ENCODE measurements at places on chromosomes 5 and 9.

- DNase-seq, result no peak
Measured at GRCh38 chr9:118736406-118736805, 632.8 kb downstream of the BRINP1 start.

GRCh38 chr5:57435701-57436134 is 46.9 kb downstream of the ACTBL2 start:
- DNase-seq, result no peak

- no peak for DNase-seq
Measured at GRCh38 chr5:17448877-17449276, 49.2 kb upstream of the TAF11L2 start.

DNA sequence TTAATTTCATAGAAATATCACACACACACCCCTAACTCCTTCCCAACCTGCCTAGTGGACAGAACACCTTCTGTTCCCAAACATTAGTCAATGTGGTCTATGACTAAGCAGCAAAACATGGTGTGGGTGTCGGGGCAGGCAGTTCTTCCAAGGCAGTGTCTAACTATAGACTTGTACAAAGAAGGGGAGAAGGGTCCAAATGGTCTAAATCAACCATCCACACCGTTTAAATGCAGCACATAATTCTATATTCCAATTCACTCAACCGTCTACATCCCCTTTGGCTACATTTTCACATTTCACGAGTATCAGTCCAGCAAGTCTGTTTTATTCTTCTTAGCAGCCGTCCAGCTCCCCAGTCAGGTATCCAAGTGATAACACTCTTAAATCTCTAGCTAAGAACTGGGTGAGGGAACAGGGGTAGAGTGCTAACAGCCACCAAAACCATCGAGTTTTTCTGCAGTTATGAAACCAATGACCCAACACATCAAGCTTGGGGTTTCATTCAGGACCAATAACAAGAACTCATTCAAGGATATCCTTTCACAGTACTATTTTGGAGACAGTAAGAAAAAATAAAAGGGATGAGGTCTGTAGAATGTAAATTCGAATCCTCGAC is 3.3 kb downstream of the ZNF608 start:
- no peak for DNase-seq

- DNase-seq, result no peak
Measured at GRCh38 chr5:81344736-81345135, 43.3 kb downstream of the ZCCHC9 start.

GRCh38 chr9:33469891-33470290 is 3.8 kb downstream of the NOL6 start:
- DNase-seq, result no peak

DNA sequence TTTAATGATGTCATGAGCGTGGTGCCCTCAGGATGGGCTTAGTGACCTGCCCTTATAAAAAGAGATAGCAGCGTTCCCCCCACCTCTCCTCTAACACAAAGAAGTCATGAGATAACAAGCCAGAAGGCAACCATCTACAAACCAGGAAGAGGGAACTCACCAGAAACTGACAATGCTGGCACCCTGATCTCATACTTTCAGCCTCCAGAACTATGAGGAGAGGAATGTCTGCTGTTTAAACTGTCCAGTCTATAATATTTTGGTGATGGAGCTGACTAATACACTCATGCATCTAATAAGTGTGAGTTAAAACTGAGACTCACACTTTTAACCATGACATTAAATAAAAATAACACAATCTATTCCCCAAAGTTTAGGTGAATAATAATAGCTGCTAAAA is 156.1 kb upstream of the SPEF2 start:
- DNase-seq, result no peak

- DNase-seq, result peak; percentile 11
Measured at GRCh38 chr9:21252721-21253547, 13.1 kb upstream of the IFNA14 start.

GRCh38 chr5:19782566-19782965 is 205.4 kb downstream of the CDH18 start:
- DNase-seq, result no peak

DNA sequence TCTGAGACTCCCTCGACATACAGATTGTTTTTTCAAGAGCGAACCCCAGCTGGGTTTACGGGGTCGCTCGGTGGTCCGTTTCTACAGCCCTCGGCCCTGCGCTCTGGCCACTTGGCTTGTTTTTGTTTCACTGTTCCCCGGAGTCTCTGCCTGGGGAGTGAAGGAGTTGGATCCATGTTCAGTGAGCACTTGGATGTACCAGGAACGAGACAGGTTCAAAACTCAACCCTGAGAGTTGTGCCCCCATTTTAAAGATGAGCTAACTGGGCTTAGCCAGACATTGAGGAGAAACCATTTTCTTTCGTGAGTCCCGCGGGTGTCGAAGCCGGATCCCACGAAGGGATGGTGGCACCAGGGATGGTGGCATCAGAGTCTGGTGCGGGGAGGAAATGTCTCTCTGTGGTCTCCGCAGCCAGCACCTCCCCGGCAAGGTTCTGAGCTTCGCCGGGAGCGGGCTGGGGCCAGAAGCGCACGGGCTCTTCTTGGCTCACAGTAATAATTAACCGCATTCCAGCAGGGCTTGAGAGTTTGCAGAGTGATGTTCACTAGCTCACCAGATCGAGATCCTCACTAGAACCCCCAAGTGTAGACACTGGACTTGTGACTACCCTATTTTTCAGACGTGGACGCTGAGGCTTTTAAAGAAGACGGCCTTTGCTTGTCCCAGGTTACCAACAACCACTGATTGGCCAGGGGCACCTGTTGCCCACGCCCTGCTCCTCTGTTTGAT is 1.0 kb downstream of the MSX2 start:
- DNase-seq, result no peak

DNA sequence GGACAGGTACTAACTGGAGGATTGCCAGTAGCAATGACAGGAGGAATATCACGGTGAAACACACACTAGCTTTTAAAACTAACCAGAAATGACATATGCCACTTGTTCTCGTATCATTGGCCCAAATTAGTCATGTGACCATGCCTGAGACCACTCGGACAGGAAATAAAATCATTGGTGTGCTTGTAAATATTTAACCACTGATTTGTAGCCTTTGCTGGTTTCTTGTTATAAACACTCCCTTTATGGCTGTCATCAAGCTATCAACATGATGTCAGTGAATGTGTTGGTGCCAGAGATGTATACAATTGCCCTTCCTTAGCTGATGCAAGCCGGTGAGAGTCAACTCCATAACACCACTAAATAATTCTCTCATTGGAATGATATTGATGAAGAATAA is 123.7 kb upstream of the ANKH start:
- DNase-seq, result no peak

DNA sequence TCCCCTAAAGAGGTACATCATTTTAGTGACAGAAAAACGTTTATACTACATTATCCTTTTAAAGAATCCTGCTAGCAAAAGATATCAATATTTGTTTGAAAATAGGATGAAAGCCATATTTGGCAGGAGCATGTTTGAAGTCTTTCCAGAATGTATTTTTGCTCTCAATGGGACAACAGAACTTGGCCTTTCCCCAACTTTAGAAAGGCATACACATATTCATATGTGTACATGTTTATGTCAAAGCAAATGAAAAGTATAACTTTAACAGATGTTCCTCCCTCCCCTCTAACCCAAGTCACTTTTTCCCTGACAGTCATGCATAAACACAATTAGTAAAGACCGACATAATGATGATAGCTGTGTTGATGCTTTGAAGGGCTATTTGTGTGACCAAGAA is 427.8 kb upstream of the CDH6 start:
- DNase-seq, result no peak

- DNase-seq, result no peak
Measured at GRCh38 chr9:123407217-123407851, 51.3 kb downstream of the CRB2 start.

- DNase-seq, result no peak
Measured at GRCh38 chr9:136596630-136597031, 50.8 kb upstream of the NOTCH1 start.

DNA sequence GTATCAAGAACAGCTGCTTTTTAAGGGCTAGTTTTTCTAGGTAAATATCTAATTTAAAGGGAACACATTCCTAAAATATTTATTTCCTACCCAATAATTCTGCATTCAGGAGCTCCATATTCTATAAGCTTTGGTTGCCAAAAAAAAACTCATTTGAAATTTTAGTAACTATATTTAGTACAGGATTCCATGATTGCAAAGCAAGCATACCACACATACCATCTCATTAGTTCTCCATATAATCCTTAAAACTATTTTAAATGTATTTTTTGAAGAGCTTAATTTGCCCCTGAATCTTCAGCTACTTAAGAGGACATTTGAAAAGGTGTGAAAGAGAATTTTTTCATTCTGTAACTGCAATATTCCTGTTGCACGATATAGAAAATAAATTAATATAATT is 877.0 kb downstream of the NR2F1-AS1 start:
- no peak for DNase-seq

GRCh38 chr5:10528056-10528816 is 35.6 kb upstream of the ANKRD33B start:
- DNase-seq, result no peak

- DNase-seq, result no peak
Measured at GRCh38 chr9:111838439-111838838, 43.7 kb upstream of the SHOC1 start.

GRCh38 chr5:154159343-154159742 is 31.2 kb upstream of the GALNT10 start:
- no peak for DNase-seq

GRCh38 chr9:131160416-131161112 is 35.2 kb downstream of the NUP214 start:
- DNase-seq, result no peak

DNA sequence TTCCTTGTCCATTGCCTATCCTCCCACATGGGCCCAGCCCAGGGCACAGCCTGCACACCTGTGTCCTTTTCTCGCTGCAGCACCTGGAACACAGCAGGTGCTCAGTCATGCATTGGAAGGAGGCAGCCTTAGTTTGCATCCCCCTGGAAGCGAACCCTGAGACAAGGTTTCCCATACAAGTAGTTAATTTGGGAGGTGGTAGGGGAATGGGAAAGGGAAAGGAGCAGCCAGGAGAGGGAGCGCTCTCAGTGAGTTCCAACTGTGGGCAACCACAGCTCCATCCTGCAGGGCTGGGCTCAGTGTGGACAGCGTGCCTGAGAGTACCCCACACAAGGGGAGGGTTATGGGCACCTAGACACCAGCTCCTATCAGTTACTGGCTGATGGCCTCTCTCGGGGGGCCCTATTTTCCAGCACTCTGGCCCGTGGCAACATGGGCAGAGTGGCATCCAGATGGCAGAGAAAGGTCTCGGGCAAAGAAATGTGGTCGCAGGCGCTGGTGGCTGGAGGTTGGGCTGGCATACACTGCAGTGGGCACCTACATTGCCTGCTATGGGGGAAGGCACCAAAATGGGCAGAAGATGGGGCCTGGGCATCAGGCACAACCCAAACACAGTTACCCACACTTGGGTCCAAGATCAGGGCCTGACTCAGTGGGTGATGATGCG is 50.1 kb downstream of the TSPAN17 start:
- DNase-seq, result no peak

GRCh38 chr5:80487444-80487828 is 464 bp upstream of the FAM151B start:
- DNase-seq, result no peak

GRCh38 chr5:144121577-144121976 is 48.9 kb downstream of the YIPF5 start:
- no peak for DNase-seq

- no peak for DNase-seq
Measured at GRCh38 chr5:179378441-179379271, 33.4 kb upstream of the ADAMTS2 start.

DNA sequence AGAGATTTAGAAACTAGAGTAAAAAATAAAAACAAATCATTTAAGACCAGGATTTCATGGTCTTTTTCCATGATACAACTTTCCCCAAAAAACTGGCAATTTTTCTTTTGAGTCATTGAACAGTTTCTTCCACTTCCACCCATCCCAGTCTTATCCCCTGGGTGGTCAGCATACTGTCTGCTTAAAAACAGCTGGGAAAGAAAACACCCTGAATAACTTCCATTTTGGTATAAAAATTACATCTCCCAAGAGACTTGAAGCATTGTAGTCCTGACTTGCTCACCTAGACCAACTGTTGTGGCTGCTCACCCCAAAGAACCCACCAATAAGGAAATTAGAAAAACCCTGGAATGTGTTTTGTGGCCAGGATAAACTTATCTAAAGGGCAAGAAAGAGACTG is 731.3 kb downstream of the NR2F1-AS1 start:
- DNase-seq, result no peak

GRCh38 chr9:93137362-93137761 is 3.3 kb upstream of the NINJ1 start:
- DNase-seq, result no peak

DNA sequence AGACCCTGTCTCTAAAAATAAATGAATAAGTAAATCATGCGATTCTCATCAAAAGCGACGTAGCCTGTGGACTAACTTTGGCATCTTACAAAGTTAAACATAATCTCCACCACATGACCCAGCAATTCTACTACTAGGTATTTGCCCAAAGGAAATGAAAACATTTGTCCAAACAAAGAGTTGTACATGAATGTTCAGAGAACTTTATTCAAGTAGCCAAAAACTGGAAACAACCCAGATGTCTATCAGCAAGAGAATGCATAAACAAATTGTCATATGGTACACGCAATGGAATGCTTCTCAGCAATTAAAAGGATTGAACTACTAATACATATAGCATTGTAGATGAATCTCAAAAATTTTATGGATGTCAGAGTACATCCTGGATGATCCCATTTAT is 82.6 kb downstream of the ADRB2 start:
- no peak for DNase-seq

GRCh38 chr5:61625137-61625561 is 293.1 kb downstream of the ZSWIM6 start:
- DNase-seq, result no peak

GRCh38 chr5:51172903-51173626 is 210.2 kb upstream of the ISL1 start:
- no peak for DNase-seq

- no peak for DNase-seq
Measured at GRCh38 chr5:176830995-176831423, 20.6 kb downstream of the UNC5A start.

DNA sequence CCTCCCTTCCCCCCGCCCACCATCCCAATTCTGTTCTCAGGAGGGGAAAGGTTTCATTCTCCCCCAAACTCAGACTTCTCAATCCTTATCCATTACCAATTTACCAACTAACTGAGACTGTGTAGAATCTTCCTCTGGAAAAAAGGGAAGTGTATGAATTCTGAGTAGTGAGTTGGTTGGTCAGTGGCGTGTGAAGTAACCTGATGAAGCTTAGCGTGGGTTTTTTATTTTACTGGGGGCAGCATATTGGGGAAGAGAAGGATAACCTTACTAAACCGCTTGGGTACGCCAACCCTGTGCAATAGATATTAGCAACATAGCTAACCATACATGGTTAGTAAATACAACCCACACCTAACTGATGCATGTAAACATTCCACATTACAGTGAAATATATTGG is 1.1 kb upstream of the DNAJC21 start:
- no peak for DNase-seq

Measured in CD4-positive, alpha-beta T cell treated with Interleukin-10 for 1 hour (primary cell).